ENCODE measurements at places on chromosomes 1 and 21. TPM values are rescaled to one million over a fixed set of nuclear protein-coding genes. Genes with fewer than 3 reads are reported as not detected.

The PIK3CD gene
- polyA plus RNA-seq = 52.2 TPM

- no peaks in the 10 kb centered on the region for H3K27me3 ChIP-seq
- no peak overlapping the region for H3K27ac ChIP-seq
- H3K36me3 ChIP-seq = no peaks in the 10 kb centered on the region
- H3K4me3 ChIP-seq = no peak overlapping the region
- no peaks in the 10 kb centered on the region for H3K4me1 ChIP-seq
- DNase-seq = no peak
Observed at GRCh38 chr1:244783138-244783537, 52.3 kb upstream of the COX20 start.

The MIXL1 gene
- polyA plus RNA-seq = not detected

GRCh38 chr1:220425852-220426251 lies 102.1 kb upstream of the MARK1 start:
- H3K4me3 ChIP-seq = no peak overlapping the region
- H3K36me3 ChIP-seq = no peaks in the 10 kb centered on the region
- no peaks in the 10 kb centered on the region for H3K27me3 ChIP-seq
- no peak for DNase-seq

- H3K4me3 ChIP-seq = no peak overlapping the region
- H3K36me3 ChIP-seq = no peaks in the 10 kb centered on the region
- no peaks in the 10 kb centered on the region for H3K27me3 ChIP-seq
- no peak overlapping the region for H3K27ac ChIP-seq
- H3K4me1 ChIP-seq = no peaks in the 10 kb centered on the region
Observed at GRCh38 chr1:216533776-216534175, 110.5 kb upstream of the USH2A start.

- DNase-seq = no peak
- H3K36me3 ChIP-seq = no peaks in the 10 kb centered on the region
- H3K27me3 ChIP-seq = no peaks in the 10 kb centered on the region
- no peaks in the 10 kb centered on the region for H3K4me1 ChIP-seq
Observed at GRCh38 chr1:3921765-3922164, 21.7 kb upstream of the C1orf174 start.

DNA sequence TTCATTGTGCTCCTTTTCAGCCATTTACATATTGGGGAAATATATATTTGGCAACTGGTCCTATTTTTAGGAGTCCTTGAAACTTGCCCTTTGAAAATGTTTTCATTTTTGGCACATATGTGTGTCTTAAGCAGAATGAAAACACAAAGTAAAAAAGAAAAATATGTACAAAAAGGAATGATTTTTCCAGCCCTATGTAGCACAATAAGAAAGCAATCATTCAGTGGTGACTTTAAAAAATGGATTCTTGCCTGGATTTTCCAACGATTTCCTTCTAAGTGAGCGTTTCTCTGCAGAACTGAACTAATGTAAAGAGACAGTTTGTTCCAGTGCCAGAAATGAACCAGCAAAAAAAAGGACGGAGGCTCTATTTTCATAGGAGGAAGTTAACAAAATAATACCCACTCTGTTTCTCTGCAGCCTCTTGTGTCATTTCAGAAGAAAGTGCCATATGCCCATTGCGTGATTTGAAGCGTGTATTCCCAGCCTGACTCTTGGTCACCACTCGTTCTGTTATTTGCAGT lies 340.1 kb downstream of the SETD4 start:
- no peak for DNase-seq
- H3K4me3 ChIP-seq = no peak overlapping the region
- no peaks in the 10 kb centered on the region for H3K27me3 ChIP-seq
- no peaks in the 10 kb centered on the region for H3K4me1 ChIP-seq
- no peaks in the 10 kb centered on the region for H3K36me3 ChIP-seq
- no peak overlapping the region for H3K27ac ChIP-seq

GRCh38 chr1:199202331-199202730 lies 563.5 kb downstream of the PTPRC start:
- no peaks in the 10 kb centered on the region for H3K4me1 ChIP-seq
- H3K4me3 ChIP-seq = no peak overlapping the region
- H3K36me3 ChIP-seq = no peaks in the 10 kb centered on the region
- no peak overlapping the region for H3K27ac ChIP-seq

DNA sequence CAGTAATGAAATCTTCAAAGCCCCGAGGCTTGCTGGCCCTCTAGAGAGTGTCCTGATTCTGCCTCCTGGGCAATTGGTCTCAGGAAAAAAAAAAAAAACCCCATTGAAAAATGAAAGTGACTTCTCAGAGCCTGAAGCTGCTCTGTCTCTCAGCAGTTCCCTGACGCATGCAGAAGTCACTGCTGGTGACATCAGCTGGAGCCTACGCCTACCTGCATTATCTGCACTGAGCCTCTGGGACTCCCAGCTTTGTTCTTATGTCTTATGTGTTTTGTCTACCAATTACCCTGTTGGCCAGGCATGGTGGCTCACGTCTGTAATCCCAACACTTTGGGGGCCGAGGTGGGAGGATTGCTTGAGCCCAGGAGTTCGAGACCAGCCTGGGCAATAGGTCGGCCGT lies 10.1 kb upstream of the SLC25A33 start:
- H3K27ac ChIP-seq = no peak overlapping the region
- H3K27me3 ChIP-seq = no peaks in the 10 kb centered on the region
- no peaks in the 10 kb centered on the region for H3K36me3 ChIP-seq
- peaks cover 24% of the 10 kb centered on the region for H3K4me1 ChIP-seq
- DNase-seq = no peak

DNA sequence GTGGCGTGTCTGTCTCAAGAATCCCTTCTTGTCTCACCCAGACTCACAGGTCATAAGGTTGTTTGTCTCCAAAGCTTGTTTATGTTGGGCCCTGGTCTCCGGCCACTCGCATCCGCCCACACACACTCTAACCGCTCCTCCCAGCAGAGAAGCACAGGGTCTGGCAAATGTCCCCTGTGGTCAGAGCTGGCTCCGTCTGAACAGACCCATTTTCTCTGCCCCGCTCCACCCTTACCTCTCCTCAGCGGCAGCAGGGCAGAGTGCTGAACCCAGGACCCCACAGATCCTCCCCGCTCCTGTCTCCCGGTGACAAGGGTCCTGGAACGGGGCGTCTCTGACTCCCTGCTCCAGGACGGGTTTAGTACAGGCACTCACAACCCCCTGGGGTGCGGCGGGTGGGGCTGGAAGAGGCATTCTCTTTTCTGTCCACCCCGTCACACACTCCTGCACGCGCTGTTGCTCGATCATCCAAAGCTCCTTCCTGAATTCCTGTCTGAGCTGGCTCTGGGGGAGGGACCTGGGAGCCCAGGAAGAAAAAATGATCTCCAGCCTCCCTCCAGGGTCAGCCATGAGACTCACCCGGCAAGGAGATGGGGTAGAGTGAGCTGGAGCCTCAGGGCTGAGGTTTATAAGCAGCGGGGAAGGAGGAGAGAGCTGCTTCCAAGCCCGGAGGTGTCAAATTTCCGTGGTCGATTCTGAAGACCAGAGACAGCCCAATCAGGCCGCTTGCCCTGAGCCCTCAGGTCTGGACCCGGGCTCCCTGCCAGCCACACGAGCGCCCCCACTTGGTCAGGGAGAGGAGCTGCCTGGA lies at the start of gene S100A13:
S100A13 (minus strand) TSS at position 602 of the 811 bp plus-strand sequence. CDS start 1,033 bp downstream, outside the sequence.
- H3K36me3 ChIP-seq = no peaks in the 10 kb centered on the region
- H3K4me1 ChIP-seq = peaks cover 50% of the 10 kb centered on the region
- H3K27ac ChIP-seq = no peak within 1 kb of the TSS
- peak; percentile 31 for DNase-seq

The SNIP1 gene
- polyA plus RNA-seq = 6.8 TPM

The RBBP4 gene
- 307 TPM for polyA plus RNA-seq

The ADAMTS4 gene
- polyA plus RNA-seq = 0.01 TPM
